ENCODE measurements at places on chromosomes 3 and 15.

GRCh38 chr3:184523825-184524615 lies 37.6 kb upstream of the EPHB3 start:
- no peak for DNase-seq

GRCh38 chr15:66862111-66862939 lies 160.3 kb downstream of the SMAD6 start:
- no peak for DNase-seq

DNA sequence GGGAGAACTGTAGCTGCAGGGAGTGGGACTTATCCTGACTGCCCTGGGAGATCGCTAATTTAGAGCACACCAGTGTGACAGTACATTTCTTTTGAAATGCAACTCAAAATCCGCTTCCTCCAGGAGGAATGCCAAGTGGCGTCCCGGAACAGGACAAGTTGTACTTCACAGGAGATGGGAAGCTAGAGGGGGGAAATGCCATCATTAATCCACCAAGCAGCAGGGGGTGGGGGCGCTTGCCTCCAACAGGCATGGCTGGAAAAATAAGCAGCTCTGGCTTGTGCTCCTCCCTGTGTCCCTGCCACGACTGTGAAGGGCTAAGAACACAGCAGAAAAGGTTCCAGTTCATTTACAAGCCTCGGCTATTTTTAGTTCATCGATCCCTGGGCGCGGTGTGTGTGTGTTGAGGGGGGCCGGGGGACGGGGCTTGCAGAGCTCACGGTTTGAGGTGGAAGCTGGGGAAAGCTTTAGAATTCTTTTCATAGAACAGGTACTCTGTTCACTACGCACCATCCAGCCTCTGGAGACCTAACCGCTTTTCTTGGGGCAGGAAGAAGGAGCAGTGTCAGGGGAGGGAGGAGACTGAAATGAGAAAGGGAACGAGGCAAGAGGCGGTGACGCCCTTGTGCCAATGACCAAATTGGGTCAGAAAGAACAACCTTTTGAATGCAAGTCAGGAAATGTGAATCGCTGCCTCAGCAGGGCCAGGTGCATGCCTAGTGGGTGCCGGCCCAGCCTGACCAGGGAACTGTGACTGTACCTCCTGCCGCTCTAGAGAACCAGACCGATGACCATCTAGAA lies 51.8 kb upstream of the DGKG start:
- no peak for DNase-seq

- DNase-seq, result no peak
Observed at GRCh38 chr15:51313074-51313393, 25.4 kb downstream of the CYP19A1 start.

DNA sequence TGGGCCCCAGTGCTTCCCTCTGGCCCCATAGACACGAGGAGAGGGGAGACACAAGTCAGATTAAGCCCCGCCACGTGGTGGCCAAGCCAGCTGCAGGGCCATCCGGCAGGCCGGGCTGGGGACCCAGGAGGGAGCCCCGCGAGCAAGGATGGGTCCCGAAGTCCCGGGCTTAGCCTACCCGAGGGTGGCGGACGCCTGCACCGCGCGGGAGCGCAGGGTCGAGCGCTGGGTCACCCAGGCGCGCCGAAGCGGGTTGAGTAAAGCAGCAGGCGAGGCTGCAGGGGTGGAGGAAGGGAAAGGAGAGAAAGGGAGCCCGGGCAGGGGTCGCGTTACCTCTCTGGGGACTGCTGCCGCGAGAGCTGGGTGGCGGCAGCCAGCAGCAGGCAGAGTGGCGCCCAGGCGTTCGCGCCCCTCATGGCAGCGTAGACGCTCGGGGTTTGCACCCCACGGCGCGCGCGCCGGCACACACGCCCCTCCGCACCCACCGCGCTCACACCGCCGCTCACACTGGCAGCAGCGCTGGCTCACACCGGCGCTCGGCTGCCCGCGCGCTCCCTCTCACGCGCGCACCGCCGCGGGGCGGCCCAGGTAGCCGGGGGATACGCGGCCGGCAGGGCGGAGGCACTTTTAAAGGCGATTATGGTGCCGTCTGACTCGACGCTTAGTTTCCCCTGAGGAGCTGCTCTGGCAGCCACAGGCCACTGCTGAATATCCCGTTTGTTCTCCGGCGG lies at the start of gene PCOLCE2:
Gene PCOLCE2 (minus strand): TSS at position 603 of the 731 bp plus-strand sequence. CDS start 187 bp downstream, at position 416.
- DNase-seq, result peak; percentile 13

GRCh38 chr3:121488628-121489027 lies 57.2 kb downstream of the POLQ start:
- DNase-seq, result no peak

DNA sequence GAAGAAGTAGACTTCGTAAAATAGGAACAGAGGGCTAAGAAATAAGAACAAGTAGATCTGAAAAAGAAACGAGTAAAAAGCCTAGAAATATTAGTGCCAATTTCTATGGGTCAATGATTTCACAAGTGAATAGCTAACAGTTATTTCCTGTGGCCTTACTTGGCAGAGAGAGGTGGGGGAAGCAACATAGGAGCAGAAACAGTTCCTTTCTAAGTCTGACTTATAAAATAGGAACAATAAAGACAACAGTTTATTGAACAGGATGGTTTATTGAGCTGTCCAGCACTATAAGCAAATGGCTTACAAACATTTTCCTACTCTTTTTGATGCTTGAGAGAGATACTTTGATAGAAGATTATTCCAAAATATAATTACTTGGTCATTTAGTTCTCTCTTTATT lies 37.9 kb downstream of the AGTR1 start:
- no peak for DNase-seq

DNA sequence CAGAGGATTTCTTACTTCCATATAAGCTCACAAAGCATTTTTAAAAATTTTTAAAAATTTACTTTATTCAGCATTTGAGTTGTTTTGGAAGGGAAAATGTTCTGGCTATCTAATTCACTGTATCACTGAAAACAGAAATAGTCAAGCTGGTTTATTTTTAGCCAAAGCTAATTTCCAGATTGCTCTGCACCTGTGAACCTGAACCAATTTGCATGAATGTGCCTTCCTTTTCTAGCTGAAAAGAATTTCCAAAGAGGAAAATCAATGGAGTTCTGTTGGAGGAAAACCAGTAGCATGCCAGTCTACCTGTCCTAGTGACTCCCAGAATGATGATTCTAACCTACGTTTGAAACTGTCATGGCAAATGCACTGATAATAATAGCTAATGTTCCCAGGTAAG lies 134.2 kb upstream of the LIPC start:
- DNase-seq, result no peak

- no peak for DNase-seq
Observed at GRCh38 chr15:87209891-87210689, 1046.4 kb downstream of the NTRK3 start.

DNA sequence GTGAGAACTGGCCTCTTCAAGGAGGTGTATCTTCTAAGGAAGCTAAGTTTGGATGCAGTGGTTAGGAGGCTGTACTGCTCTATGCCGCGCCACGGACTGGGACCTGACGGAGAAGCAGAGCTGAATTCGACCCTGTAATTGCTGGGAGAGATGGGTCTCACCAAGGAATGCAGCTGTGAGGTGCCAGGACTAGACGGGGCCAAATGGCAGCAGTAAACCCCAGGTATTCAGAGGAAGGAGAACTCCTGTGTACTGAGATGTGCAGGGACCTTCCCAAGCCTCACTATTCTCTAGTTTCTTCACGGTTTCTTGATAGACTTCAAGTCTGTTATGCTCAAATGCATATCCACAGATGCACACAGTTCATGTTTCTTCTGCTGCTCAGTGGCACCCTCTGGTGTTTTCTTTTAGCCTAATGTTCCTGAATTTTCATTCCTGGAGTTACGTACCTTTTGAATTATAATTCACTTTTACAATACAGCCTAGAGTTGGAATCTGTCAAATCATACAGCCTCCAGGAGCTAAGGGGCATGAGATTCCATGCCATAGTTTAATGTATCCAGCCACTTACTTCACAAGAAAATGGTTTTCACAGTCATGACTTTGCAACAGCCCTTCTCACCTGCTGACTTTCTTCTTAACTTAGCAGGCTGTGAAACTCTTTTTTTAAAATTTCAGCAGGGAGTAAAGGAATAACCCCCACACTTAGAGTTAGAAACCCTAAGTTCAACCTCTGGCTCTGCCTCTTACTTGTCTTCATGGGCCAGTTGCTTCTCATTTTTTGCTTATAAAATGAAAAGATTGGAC lies 61.8 kb downstream of the GLDN start:
- DNase-seq, result no peak

DNA sequence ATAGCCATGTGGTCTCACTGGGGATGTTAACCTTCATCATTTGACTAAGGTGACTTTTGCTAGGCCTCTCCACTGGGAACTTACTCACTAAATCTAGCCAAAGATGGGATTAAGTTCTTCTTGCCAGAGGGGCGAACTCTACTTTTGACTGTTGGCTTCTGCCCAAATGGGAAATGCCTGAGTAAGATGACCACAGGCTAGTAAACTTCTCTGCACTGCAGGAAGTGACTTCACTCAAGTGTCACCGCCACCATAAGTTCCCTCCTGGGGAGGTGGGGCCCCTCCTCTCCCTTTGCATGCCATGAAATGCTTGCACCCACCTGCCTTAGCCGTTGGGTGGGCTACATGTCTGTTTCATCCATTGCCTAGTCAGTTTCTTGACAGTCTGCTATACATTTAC lies 388.3 kb downstream of the FEZF2 start:
- no peak for DNase-seq

DNA sequence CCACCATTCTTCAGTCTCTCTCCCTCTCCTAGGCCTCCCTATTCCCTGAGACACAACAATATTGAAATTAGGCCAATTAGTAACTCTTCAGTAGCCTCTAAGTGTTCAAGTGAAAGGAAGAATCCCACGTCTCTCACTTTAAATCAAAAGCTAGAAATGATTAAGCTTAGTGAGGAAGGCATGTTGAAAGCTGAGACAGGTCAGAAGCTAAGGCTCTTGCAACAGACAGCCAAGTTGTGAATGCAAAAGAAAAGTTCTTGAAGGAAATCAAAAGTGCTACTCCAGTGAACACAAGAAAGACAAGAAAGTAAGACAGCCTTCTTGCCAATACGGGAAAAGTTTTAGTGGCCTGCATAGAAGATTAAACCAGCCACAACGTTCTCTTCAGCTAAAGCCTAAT lies 41.3 kb downstream of the PPM1L start:
- no peak for DNase-seq

GRCh38 chr3:126983653-126984390 lies 907 bp downstream of the PLXNA1 start:
- DNase-seq, result no peak

DNA sequence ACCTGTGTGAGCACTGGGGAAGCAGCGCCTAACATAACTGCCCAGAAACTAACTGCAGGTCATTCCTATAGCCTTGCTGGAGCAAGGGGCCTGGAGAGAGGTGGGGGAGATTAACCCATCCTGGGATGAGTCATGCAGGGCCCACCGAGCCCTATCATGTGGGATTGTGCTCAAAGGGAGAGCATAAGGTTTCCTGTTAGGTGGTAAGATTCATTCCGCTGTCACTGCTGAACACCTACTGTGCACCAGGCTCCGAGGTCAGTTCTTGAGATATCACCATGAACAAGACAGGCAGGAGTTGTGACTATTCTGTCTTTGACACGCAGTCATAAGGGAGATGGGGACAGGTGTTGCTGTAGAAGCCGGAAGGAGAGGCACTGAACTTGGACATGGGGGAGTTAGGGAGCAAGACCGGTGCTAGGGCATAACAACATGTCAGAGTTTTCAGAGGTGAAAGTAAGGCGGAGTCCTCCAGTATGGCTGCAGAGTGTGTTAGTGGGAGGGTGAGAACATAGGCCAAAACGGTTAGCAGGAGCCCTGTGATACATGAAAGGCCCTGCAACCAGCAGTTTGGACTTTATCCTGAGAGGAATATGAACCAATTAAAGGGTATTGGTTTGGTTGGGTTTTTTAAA lies 2.4 kb downstream of the SLC25A38 start:
- no peak for DNase-seq

DNA sequence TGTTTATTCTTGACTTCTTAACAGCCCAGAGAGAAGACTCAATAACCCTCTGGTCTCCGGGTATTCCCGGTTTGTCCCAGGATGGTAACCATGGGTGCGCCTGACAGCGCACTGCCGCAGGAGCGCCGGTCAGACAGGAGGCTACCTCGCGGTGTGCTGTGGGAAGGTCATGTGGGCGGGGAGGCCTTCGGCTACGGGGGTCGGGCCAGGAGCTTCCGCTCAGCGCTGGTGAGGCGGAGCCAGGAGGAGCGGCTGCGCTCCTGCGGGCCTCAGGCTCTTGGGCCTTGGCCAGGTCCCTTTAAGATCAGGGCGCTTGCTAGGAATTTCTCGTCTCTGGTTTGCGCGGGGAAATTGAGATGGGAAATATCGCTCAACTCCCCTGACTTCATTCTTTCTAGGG lies 182.3 kb upstream of the NDN start:
- no peak for DNase-seq

GRCh38 chr3:15121936-15122335 lies 23.0 kb upstream of the RBSN start:
- no peak for DNase-seq

GRCh38 chr3:10306156-10306555 lies 13.4 kb upstream of the GHRL start:
- no peak for DNase-seq

DNA sequence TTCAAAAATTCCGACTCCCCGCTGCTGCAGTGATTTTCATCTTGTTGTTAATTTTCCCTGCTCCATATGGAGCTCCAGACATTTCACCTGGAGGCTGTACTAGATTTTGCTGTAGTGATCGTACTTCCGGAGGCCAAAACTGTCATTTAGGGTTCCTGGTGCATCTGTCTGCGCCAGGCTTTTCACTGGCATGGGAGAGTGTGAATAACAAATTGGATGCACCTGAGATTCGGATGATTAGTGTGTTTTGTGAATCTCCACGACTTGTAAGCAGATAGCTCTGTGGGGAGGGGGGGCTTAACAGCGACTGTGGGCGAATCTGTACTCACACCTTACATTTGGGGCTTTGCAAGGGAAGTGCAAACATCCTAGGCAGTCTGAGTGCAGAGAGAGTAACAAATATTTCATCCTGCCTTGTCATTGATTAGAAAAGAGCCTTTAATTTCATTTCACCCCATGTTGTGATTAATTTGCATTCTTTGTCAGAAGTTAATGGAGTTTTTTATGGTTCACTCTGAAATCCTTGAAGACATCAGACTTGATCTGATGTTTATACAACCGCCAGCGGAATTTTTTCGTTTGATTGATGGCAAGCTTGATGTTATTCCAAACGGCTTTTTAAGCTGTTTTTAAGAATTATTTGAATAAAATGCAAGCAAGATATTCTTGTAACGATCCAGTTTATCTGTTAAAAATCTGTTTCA lies 92.5 kb upstream of the SKOR1 start:
- no peak for DNase-seq

- DNase-seq, result no peak
Observed at GRCh38 chr3:111852540-111852939, 6.5 kb upstream of the PHLDB2 start.

DNA sequence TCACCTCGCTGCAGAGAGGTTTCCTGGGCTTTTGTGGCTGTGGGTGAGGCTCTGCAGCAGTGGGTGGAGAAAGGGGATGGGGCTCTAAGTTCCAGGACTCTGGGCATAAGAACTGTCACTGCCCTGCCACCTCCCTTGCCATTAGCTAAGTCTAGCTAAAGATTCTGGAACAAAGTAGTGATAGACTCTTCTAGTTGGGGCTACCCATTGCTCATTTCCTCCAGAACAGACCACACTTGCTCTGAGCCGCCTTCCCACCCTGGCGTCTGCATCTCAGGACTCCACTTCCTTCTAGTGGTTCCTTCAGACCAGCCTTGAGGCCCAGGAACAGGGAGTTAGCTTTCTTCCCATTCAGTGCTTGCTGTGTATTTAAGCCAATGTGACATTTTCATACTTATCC lies 7.5 kb downstream of the ARHGAP31 start:
- no peak for DNase-seq
